ENCODE measurements at places on chromosomes 11 and 22.

DNA sequence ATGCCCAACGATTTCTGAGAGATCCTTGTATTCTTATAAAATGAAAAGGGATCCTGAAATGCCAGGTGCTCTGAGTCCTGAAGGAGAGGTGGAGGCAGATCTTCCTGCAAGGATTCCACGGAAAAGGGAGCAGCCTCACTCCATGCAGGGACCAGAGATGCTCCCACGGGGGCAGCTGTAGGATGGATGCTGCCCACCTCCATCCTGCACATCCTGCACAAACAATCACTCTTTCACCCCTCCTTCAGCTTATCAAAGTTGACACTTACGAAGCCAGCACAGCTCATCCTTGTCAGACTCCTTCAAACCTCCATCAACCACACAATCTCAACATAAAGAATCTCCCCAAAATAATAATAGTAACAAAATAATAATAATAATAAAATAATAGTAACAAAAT, 119.1 kb downstream of the GGTLC2 start:
- no peak for DNase-seq

DNA sequence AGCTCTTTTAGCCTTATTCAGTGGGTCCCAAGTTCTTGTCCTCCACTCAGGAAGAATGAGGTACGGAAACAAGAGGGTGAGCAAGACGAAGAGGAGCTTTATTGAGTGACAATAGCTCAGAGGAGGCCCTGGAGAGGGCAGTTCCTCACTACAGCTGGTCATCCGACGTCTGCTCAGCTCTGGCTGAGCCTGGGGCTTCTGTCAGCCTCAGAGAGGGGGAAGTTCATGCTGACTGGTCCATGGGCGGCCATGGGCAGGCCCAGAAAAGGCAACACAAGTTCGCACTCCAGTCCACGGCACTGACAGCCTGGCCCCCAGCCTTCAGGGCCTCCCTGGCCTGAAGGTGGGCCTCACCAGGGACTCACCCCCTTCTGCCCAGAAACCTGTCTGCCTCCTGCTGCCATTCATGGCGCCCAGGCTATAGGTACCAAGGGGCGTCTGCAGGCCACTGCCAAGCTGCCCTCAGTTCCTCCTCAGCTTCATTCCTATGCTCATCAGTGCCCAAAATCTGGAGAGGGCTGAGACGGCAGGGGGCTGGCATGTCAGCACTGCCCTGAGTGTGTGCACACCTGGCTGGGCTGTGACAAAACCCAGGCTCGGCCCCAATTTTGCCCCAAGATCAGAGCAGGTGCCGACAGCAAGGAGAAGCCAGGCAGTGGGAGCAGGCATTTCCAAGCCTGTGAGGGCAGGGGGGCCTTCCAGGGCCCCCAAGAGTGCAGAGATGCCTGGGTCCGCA, 21.7 kb upstream of the KIAA0930 start:
- DNase-seq, result no peak

DNA sequence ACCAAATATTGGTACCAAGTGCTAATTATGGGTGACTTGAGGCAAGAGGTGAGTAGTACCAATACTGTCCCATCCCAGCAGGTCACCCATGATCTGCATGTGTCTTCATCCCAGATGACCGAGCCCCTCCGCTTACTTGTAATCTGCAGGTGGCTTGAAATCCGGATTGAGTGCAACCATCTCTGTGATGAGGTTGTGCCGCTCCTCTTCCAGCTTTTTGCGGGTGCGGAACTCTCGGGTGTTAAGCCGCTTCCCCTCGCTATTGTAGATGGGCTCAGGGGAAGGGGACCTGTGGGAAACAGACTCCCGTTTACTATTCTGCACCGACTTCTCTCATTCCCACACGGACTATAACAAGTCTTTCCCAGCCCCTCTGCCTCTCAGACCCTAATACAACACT, 8.2 kb downstream of the SF1 start:
- no peak for DNase-seq

GRCh38 chr11:81286550-81286949, 1447.1 kb downstream of the FAM181B start:
- DNase-seq, result no peak

- no peak for DNase-seq
Observed at GRCh38 chr22:37907036-37907954, 1.2 kb downstream of the MICALL1 start.

- DNase-seq, result no peak
Observed at GRCh38 chr11:34288492-34288891, 69.3 kb downstream of the ABTB2 start.

DNA sequence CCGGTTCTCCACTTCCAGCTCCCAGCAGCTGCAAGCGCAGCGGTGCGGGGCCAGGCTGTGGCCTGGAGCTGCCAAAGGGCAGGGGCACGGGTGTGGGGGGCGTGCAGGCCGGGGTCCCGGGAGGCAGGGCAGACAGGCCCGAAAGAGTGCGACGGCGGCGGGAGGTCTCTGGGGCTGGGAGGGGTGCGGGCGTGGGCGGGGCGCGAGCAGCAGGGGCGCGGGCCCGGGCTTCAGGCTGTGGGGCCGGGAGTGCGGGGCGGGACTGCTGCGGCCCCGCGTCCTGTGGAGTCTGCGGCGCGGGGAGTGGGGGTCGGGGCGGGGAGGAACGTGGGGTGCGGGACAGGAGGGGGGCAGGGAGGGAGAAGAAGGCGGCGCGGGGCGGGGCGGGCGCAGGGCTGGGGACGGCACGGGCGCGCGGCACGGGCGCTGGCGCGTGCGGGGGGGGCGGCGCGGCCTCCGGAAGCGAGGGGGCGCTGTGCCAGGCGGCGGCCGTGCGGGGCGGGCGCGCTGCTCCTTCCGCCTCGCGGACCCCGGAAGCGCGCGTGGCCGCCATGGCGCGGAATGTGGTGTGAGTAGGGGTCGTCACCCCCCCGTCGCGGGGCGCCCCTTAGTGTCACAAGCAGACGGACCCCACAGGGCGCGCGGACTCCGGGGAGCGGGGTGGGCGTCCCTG, at the start of gene MRPL23:
Gene MRPL23, plus strand, starts transcription at position 521 of the 673 bp plus-strand sequence. Its CDS starts 31 bp downstream, at position 552.
- no peak for DNase-seq

DNA sequence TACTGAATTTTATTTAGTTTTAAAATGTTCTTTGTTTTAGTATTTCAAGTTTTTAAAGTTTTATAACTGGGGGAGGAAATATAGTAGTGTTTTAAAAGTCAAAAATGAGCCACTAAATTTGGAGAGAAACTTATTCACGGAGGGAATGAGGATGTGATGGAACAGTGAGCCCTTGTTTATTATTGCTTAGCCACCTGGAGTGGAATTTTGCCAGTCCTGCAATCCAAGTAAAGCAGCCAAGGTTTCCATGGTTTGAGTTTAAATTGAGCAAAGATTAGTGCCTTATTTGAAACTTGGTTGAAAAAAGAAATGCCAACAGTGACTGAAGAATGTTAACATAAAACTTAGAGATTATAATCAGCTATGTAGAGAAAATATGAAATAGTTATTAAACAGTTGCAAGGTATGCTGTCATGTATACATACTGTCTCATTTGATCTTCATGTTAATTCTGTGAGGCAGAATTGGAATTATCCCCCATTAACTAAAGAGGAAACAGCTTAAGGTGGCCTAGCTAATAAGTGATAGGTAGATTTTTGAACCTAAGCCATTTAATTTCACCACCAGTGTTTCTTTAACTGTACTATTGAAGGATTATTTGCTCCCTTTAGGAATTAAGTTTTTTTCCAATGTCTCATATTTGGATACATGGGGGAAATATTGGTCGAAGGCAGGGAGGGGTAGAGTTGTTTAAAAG, 36.4 kb downstream of the SWAP70 start:
- DNase-seq, result no peak

DNA sequence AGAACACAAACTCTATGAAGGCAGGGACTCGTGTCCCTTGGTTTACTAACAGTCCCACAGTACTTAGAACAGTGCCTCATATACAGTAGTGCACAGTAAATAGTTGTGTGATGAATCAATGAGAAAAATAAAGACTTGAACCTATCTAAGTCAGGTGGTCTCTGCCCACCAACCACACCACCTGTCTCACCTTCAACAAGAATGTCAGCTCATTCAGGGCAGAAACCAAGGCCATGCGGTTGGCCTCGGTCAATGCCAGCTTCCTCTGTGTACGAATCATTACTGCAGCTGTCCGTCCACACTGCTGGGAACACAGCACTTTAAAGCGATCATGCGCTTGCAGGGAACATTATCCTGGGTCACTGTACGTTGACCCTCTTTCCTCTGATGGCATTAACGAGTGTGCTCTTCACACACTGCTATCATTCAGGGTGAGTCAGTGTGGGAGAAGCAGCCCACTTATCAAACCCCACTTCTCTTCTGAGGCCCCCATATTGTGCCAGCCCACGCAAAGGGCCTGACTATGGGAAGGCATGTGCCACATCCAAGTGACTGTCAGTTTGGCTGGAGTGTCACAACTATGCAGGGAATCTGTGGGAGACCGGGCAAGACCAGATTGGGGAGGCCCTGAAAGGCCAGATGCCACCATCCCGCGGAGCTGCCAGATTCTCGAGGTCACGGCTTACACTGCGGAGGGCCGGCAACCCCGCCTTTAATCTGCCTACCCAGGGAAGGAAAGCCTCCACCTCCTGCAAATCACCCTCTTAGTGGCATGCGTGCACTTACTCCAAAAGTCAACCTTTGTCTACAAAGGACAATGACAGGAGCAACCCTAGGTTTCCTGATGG, 36.1 kb downstream of the LARGE1 start:
- no peak for DNase-seq

- no peak for DNase-seq
Observed at GRCh38 chr11:102116453-102117205, 6.4 kb downstream of the YAP1 start.

DNA sequence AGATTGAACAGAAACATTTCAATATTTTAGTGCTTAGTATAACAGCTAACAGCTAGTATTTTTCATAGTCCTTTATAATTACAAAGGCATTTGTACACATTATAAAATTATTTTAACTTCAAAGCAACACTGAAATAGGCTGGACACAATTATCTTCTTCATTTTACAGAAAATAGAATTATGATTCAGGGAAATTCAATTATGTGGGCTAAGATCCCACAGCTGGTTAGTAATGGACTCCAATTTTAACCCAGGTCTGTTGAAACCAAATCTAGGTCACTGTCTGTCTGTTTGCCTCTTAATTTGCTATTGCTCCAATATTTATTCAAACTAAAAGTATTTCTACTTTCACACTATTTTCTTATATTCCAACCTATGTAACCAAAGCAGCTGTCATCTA, 154.1 kb upstream of the CTSC start:
- DNase-seq, result no peak

DNA sequence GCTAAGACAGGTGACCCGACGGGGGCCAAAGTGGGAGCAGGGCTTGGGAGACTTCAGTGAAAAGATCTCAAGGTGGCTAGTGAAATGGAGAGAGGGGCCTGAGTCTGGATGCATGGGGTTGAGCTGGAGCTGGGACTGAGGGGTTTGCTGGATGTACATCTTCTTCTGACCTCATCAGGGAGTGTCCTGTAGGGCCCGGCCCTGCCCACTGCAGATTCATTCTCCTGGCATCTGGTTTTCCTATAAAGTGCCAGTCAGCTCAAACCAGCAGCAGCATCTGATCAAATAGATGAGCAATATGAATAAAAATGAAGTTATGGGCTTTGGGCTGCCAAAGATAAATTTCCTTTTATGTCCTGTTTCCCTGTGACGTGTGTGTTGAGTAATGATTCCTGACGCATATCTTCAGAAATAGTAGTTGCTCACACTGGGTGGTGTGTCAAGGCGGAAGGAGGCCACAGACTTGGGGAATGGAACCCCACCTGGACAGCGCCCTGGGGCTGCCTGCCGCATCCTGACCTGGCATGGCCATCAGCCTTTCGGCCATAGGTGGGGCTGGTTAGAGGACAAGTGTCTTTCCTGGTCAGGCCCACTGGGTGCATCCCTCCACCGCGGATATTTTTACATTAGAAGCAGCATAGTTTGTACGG, 135.4 kb downstream of the OSBP2 start:
- no peak for DNase-seq

- DNase-seq, result no peak
Observed at GRCh38 chr11:92482492-92483060, 258.0 kb downstream of the FAT3 start.

DNA sequence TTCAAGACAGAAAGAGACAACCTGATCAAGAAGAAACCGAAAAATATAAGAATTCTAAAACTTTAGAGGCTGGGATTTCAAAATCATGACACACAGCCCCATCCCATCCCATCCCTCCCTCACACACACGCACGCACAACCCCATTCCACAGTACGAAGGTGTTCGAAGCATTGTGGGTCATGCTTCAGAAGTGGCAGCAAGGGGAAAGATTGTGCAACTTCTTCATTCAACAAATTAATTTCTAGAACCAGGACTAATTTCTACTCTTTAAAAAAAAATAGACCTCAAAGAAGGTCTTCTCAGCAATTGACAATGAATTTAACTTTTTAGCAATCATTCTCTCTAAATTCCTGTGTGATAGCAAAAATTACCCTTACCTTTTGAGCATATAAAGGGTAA, 867 bp downstream of the SPA17 start:
- DNase-seq, result no peak

- DNase-seq, result no peak
Observed at GRCh38 chr11:101867951-101868350, 46.9 kb upstream of the CEP126 start.

DNA sequence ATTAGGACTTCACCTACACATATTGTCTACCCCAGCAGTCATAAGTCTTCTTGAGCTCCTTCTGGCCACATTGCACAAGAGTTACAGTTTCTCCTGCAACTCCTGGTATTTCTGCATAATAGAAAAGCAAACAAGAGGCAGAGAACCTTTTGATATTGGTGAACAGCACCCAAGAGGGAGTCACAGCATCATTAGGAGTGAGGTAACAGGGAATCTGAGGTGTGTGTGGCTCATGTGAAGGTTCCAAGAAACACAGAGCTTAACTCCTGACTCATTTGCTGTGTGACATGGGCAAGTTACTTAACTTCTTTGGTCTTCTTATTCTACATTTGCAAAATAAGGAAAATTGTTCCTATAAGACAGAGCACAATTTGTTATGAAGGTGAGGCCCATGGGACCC, 374.6 kb downstream of the INSC start:
- no peak for DNase-seq

- no peak for DNase-seq
Observed at GRCh38 chr11:71246559-71246958, 5.8 kb downstream of the SHANK2 start.

- no peak for DNase-seq
Observed at GRCh38 chr11:110829873-110830272, 117.6 kb upstream of the ARHGAP20 start.

GRCh38 chr11:35784699-35785098, 122.1 kb downstream of the TRIM44 start:
- no peak for DNase-seq

GRCh38 chr11:27118949-27119348, 78.3 kb downstream of the BBOX1 start:
- DNase-seq, result no peak

GRCh38 chr11:124812876-124813275, 12.7 kb upstream of the MSANTD2 start:
- DNase-seq, result no peak

DNA sequence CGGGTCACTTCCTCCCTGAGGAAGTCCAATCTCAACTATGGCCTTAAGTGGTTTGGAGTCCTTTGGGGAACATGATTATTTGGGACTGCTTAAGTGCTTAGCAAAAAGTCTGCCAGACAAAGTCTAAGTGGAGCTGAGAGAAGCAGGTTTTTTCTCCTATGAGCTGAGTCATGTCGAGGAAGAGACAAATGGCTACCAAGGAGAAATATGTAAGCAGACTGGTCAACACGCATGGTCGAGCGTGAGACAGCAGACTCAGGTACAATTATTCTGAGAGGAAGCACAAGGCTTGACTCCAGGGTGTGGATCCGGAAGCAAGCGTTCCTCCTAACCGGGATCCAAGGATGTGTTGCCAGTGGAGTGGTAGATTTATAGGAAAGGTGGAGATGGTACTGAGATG, 30.6 kb downstream of the UBASH3B start:
- DNase-seq, result no peak

GRCh38 chr11:118924591-118925585, 838 bp downstream of the BCL9L start:
- DNase-seq, result no peak
